Skin of body (tissue), 3 donors: ENCODE measurements at places on chromosomes 16 and 17.

DNA sequence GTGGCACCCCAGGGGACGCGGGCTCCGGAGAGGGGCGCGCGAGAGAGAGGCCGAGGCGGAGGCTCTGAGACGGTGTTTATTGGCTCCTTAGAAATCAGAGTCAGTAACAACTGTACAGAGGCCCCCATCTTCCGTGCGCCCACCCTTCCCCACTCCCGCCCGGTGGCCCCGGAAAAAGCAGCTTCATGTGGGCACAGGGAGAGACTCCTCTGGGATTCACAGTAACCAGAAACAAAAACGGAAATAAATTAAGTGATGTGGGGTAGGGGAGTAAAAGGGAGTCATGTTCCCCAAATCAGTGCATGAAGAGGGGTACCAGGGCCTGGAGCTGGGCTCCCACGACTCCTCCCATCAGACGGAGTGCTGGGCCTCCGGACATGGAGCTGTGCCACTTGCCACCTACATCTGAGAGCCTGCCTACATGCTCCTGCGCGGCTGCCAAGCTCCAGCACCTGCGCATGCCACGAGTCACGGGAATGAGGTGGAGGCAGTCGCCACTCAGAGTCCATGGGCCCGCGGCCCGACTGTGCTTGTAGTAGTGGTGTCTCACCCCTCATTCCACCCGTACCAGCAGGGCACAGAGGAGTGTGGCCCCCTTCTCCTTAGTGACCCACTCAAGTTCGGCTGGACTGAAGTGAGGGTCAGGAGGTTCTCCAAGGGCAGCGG is 543 bp upstream of the GPS2 start:
- no peak for DNase-seq

GRCh38 chr16:24504472-24505345 is 34.7 kb upstream of the RBBP6 start:
- DNase-seq = peak; percentile 2

DNA sequence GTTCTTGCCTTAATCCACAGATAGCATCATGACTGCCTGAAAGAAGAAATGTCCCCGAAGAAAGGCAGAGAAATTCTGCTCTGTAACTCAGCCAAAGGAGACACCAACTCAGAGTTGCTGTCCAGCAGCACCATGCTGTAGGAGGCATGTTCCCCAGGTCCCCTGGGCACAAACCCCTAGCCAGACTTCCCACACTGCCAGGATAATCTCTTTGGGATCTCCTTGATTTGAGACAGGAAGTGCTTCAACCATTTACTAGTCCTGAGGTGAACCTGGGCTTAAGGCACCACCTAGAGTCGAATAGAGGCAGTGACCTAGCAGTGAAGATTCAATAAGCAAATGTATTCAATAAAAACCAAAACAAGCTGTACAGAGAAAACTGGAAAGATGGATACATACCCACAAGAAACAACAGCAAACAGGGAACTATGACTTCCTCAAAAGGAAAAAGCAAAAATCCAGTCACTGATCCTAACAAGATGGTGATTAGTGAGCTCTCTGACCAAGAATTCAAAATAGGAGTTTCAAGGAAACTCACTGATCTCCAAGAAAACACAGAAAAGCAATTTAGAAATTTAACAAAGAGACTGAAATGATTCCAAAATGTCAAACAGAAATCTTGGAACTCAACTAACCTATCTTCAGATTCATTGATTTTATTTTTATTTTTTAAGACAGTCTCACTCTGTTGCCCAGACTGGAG is 5.7 kb downstream of the OR4D2 start:
- no peak for DNase-seq

GRCh38 chr16:84215531-84215930 is 24.3 kb downstream of the KCNG4 start:
- DNase-seq = no peak

GRCh38 chr16:15601212-15601879 is 41.6 kb downstream of the MARF1 start:
- no peak for DNase-seq

DNA sequence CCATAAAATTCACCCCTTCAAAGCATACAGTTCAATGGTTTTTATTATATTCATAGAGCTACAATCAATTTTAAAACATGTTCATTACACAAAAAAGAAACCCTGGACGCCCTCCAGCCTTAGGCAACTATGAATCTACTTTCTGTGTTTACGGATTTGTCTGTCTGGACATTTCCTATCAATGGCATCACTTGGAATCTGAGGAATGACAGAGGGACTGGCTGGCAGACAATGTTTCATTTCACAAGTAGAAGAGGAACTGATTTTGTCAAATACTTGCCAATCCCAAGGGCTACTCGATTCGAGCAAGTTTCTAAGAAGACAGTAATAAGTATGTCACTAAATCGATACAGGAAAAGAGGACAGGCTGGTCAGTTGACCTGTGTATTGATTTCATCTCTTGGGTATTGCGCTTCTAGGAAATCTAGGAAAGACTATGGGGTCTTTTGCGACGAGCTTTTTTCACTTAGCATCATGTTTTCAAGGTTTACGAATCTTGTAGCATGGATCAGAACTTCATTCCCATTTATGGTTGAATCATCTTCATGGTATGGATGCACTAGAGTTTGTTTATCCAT is 56.6 kb downstream of the RGS9 start:
- DNase-seq = no peak

DNA sequence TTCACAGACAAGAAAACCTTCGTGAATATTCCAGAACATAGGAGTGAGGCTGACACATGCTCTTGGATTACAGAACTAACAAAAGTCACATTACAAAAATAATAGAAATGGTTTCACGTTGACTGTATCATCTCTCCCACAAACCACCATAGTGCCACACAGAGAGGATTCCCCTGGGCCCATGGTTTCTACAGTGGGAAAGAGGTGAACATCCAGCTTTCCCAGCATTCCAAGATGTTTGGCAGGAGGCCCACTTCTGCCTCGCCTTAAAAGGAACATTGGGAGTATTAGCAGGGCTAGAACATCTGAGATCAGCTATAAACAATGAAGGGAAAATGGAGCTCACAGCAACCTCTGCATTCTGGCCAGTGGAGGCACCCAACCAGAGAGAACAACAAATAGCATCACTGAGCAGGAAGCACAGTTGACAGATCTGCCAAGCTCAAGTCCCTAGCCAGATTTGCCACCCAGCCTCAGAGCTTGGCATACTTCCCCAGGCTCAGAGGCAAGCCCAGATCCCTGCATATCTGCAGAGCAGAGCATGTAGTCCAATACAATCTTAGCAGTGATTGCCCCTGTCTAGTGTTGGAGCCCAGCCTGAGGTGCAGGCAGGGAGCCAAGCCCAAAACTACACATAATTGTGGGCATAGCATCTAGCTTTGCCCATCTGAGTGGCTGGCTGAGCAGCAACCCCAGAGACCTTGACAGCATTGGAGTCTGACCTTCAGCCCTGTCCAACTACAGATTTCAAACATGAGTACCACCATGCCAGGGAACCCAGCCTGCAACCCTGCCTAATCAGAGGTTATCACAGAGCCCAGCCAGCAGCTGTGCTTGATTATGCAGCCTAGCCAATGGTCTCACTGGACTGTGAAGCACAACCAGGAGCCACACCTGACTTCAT is 260.4 kb downstream of the CEP112 start:
- DNase-seq = no peak

DNA sequence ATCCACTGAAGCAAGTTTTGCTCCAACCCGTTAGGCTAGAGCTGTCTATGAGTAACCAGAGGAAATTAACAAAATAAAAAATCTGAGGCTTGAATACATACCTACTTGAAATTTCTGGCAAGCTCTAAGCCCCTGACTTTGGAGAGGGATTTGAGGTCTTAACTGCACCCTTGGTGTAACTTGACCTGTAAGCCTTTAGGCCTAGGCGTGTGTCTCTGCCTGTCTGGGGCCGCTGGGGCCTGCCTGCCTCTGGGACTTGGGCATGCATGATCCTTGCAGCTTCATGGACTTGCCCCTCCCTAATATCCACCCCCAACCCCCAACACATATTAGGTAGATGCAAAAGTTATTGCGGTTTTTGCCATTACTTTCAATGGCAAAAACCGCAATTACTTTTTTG is 3.7 kb upstream of the CDC42EP4 start:
- DNase-seq = no peak

GRCh38 chr17:18860161-18860972 is 2.4 kb downstream of the PRPSAP2 start:
- DNase-seq = no peak
